ENCODE measurements at places on chromosomes 16 and 17.

GRCh38 chr16:48272837-48273421 lies 25.6 kb upstream of the ABCC11 start:
- H3K4me1 ChIP-seq = no peaks in the 10 kb centered on the region
- DNase-seq = no peak
- H3K36me3 ChIP-seq = peaks cover 22% of the 10 kb centered on the region
- no peaks in the 10 kb centered on the region for H3K27me3 ChIP-seq
- H3K27ac ChIP-seq = no peak overlapping the region

- no peak for DNase-seq
- no peaks in the 10 kb centered on the region for H3K27me3 ChIP-seq
- no peaks in the 10 kb centered on the region for H3K36me3 ChIP-seq
- peaks cover 21% of the 10 kb centered on the region for H3K4me1 ChIP-seq
- H3K27ac ChIP-seq = no peak overlapping the region
- H3K4me3 ChIP-seq = no peak overlapping the region
Observed at GRCh38 chr17:60170835-60171752, 21.3 kb downstream of the CA4 start.

- H3K4me3 ChIP-seq = no peak overlapping the region
- H3K4me1 ChIP-seq = peaks cover 16% of the 10 kb centered on the region
- no peak for DNase-seq
Observed at GRCh38 chr16:86509759-86510464, 415 bp upstream of the FOXF1 start.

- peaks cover 3% of the 10 kb centered on the region for H3K27me3 ChIP-seq
- no peaks in the 10 kb centered on the region for H3K36me3 ChIP-seq
- no peak overlapping the region for H3K27ac ChIP-seq
- peaks cover 5% of the 10 kb centered on the region for H3K4me1 ChIP-seq
- H3K4me3 ChIP-seq = no peak overlapping the region
Observed at GRCh38 chr17:58052945-58053715, 30.1 kb upstream of the DYNLL2 start.

- H3K27ac ChIP-seq = no peak overlapping the region
- H3K27me3 ChIP-seq = peaks cover 18% of the 10 kb centered on the region
- H3K4me1 ChIP-seq = no peaks in the 10 kb centered on the region
- H3K4me3 ChIP-seq = no peak overlapping the region
- DNase-seq = no peak
Observed at GRCh38 chr17:29344201-29344856, 45.8 kb upstream of the TAOK1 start.

- H3K4me3 ChIP-seq = no peak overlapping the region
- peaks cover 18% of the 10 kb centered on the region for H3K4me1 ChIP-seq
- H3K27ac ChIP-seq = peak overlapping the region; percentile 77
- no peaks in the 10 kb centered on the region for H3K27me3 ChIP-seq
Observed at GRCh38 chr17:57523926-57524632, 221.0 kb downstream of the CCDC182 start.

DNA sequence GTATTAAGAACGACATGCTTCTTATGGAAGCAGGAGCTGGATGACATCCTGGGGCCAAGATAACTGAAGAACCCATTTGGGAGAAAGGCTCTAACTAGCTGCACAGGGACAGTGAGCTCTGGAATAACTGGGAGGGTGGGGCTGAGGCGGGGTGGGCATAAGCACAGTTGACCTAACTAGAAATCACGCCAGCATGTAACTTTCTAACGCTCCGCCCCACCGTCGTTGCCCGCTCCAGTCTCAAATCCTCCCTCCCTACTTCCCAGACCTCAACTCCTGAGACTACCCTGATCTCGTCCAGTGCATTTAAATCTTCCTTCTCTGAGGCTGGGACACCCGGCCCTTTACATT lies 436 bp downstream of the PHB1 start:
- DNase-seq = no peak
- peak overlapping the region; percentile 87 for H3K27ac ChIP-seq
- peaks cover 10% of the 10 kb centered on the region for H3K4me1 ChIP-seq
- peaks cover 38% of the 10 kb centered on the region for H3K36me3 ChIP-seq
- H3K4me3 ChIP-seq = peak overlapping the region; percentile 99
- peaks cover 10% of the 10 kb centered on the region for H3K27me3 ChIP-seq

- H3K27ac ChIP-seq = no peak overlapping the region
- no peaks in the 10 kb centered on the region for H3K36me3 ChIP-seq
- no peak for DNase-seq
- H3K4me3 ChIP-seq = no peak overlapping the region
- H3K27me3 ChIP-seq = peaks cover 1% of the 10 kb centered on the region
Observed at GRCh38 chr17:60901806-60902205, 224.2 kb downstream of the BCAS3 start.

DNA sequence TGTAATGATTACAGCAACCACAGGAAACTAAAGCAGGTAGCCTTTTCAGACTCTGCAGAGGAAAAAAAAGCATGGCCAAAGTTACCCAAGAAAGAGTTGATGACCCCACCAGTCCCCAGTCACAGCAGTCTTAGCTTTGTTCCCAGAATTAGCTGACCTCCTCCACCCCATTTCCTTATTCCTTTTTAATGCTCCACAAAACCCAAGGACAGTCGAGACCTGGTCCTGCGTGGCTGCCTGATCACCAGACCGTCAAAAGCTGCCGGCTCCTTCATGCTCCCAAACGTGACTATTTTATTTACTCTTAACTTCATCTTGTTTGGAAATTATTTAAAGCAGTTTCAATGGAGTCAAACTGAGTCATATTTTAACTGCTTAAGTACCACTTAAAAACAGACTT lies 28.7 kb upstream of the MED9 start:
- H3K27ac ChIP-seq = no peak overlapping the region
- peaks cover 1% of the 10 kb centered on the region for H3K27me3 ChIP-seq
- no peak for DNase-seq
- no peaks in the 10 kb centered on the region for H3K4me1 ChIP-seq

GRCh38 chr16:89945654-89946053 lies 2.9 kb upstream of the DEF8 start:
- no peak overlapping the region for H3K4me3 ChIP-seq
- H3K27ac ChIP-seq = no peak overlapping the region
- H3K36me3 ChIP-seq = no peaks in the 10 kb centered on the region
- peaks cover 35% of the 10 kb centered on the region for H3K27me3 ChIP-seq

DNA sequence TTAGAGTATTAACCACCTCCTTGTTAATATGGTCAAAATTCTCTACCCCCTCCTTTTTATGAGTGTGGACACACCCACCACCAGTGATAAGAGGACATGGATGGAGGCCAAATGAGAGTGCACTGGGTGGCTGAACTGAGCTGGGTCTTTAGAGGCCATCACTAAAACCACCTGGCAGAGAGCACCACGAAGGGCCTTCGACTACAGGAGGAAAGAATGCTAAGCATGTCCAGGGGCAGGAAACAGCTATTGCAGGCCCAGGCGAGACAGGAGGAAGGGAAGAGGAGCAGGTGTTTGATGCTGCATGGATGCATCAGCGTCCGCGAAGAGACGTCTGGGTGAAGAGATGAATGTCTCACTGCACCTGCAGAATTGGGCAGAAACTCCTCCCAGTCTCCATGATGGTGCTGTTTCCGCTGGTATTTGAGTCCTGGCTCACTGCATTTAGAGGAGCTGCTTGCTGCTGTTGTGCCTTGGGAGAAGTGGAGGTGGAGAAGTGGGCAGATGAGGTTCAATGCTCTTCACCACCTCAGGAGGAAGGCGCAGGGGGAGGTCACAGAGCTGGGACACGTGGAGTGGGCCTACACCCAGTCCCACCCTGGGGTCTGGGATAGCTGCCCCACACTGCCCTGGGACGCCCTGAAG lies 33.2 kb downstream of the SPHK1 start:
- DNase-seq = no peak
- no peak overlapping the region for H3K27ac ChIP-seq
- H3K36me3 ChIP-seq = peaks cover 3% of the 10 kb centered on the region
- no peaks in the 10 kb centered on the region for H3K27me3 ChIP-seq
- H3K4me1 ChIP-seq = peaks cover 1% of the 10 kb centered on the region

DNA sequence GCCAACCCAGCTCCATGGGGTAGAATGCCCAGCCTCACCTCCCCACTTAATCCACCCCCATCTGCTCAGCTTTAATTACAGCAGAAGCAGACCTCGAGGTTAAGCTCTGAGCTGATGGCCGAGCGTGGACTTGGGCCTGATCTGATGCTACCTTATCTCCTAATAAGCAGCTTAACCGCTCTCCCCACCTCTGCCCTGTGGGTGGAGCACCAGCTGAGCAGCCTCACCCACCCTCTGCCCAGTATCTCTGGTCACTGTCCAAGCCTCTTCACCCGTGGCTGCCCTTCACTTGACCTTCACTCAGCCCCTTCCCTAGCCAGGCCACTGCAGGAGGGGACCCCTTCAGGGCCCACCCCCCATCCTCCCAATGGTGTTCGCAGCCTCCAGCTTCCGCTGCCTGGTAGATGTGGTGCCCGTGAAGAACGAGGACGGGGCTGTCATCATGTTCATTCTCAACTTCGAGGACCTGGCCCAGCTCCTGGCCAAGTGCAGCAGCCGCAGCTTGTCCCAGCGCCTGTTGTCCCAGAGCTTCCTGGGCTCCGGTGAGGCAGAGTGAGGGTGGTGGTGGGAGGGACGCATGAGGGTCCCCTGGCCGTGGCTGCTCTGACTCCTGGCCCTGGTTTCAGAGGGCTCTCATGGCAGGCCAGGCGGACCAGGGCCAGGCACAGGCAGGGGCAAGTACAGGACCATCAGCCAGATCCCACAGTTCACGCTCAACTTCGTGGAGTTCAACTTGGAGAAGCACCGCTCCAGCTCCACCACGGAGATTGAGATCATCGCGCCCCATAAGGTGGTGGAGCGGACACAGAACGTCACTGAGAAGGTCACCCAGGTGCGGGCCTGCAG lies 6.8 kb downstream of the KCNH6 start:
- H3K4me3 ChIP-seq = no peak overlapping the region
- no peak for DNase-seq
- H3K27me3 ChIP-seq = peaks cover 3% of the 10 kb centered on the region
- H3K36me3 ChIP-seq = no peaks in the 10 kb centered on the region
- H3K4me1 ChIP-seq = no peaks in the 10 kb centered on the region
- no peak overlapping the region for H3K27ac ChIP-seq

- no peaks in the 10 kb centered on the region for H3K27me3 ChIP-seq
- H3K4me3 ChIP-seq = no peak overlapping the region
- H3K36me3 ChIP-seq = peaks cover 29% of the 10 kb centered on the region
- H3K4me1 ChIP-seq = peaks cover 6% of the 10 kb centered on the region
Observed at GRCh38 chr16:2919511-2920255, 8.0 kb downstream of the FLYWCH1 start.

- no peak for DNase-seq
- H3K27ac ChIP-seq = no peak overlapping the region
- no peak overlapping the region for H3K4me3 ChIP-seq
- peaks cover 4% of the 10 kb centered on the region for H3K27me3 ChIP-seq
- H3K4me1 ChIP-seq = no peaks in the 10 kb centered on the region
- no peaks in the 10 kb centered on the region for H3K36me3 ChIP-seq
Observed at GRCh38 chr17:6523330-6523729, 33.0 kb downstream of the PITPNM3 start.

GRCh38 chr17:49575679-49576087 lies at the start of gene NXPH3:
Gene NXPH3 (plus strand): TSS chr17:49575871. CDS start chr17:49576220, 349 bp downstream.
- peaks cover 58% of the 10 kb centered on the region for H3K27me3 ChIP-seq
- no peak within 1 kb of the TSS for H3K27ac ChIP-seq
- peaks cover 17% of the 10 kb centered on the region for H3K4me1 ChIP-seq
- H3K4me3 ChIP-seq = peak within 1 kb of the TSS; percentile 63
- no peaks in the 10 kb centered on the region for H3K36me3 ChIP-seq

- H3K4me3 ChIP-seq = no peak overlapping the region
- peaks cover 11% of the 10 kb centered on the region for H3K27me3 ChIP-seq
- peaks cover 12% of the 10 kb centered on the region for H3K4me1 ChIP-seq
- no peaks in the 10 kb centered on the region for H3K36me3 ChIP-seq
- DNase-seq = no peak
Observed at GRCh38 chr17:9670596-9670995, 25.3 kb downstream of the USP43 start.

DNA sequence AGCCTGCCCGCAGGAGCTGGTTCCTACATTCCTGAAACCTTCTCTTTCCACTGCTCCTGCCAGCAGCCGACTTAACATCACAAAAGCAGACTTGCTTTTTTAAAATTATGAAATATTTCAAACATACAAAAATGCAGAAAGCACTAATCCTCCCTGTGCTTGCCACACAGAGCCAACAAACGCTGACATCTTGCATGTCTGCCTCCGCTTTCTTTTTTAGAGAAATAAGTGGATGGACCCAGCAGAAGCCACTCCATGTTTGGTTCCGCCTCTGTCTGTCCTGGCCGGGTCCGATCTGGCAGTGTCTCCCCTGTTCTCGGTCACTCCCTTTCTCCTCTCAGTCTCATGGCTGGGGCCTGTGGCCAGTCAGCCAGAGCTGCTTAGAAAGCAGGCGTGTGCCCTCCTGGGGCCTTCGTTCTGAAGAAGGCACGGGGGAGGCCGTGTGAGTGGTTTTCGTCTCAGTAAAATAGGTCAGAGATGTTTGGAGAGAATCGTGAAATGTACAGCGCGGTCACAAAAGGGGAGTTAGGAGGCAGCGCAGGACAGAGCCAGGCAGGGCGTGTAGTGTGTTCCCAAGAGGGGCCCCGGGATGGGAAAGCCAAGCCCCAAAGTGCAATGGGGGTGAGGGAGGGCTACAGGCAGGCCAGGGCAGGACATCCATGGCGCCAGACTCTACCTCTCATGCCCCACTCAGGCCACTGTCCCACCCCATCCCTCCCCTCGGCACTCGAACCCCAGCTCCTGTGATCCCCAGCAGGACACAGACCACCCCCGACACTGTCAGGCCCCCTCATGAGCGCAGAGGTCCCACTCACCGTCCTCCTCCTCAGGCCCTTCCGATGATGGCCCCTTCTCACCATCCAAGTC lies 23.2 kb downstream of the MXRA7 start:
- no peaks in the 10 kb centered on the region for H3K4me1 ChIP-seq
- peaks cover 4% of the 10 kb centered on the region for H3K27me3 ChIP-seq
- H3K27ac ChIP-seq = no peak overlapping the region
- no peak for DNase-seq
- no peak overlapping the region for H3K4me3 ChIP-seq

GRCh38 chr16:67989322-67990017 lies 9.2 kb upstream of the DPEP3 start:
- peaks cover 17% of the 10 kb centered on the region for H3K4me1 ChIP-seq
- no peak for DNase-seq
- no peaks in the 10 kb centered on the region for H3K27me3 ChIP-seq
- H3K27ac ChIP-seq = no peak overlapping the region
- no peak overlapping the region for H3K4me3 ChIP-seq

DNA sequence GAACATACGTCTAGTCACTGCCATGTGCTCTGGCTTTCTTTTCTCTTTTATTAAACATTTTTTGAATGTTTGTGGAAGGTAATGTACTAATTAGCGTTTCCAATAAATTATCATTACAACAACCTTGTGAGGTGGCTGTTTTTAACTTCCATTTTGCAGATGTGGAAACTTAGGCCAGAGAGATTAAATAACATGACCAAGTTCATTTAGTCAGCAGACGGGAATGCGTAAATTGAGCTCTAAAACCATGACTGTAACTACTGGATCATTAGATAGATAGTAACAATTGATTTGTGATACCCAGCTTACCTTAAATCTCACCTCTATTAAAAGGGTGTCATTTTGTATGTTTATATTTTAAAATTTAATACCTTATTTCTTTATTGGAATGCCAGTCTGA lies 49.4 kb downstream of the RABEP1 start:
- no peak for DNase-seq
- H3K4me3 ChIP-seq = no peak overlapping the region
- no peak overlapping the region for H3K27ac ChIP-seq

DNA sequence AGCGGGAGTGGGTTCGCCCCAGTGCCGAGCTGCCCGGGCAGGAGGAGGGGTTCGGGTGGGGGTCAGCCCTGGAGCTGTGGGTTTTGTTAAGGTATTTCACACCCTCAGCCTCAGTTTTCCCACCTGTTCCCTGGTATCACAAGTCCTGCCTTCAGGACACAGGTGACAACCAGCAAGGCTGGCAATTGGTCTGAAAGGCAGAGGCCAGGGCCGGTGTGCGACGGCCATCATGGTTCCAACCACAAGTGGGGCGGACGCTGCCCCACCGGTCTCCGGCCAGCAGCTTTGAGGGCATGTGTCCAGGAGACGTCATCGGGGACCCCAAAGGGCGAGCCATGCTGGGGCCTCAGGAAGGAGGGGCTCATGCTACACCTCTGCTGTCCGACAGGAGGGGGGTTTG lies 10.8 kb downstream of the ZNF469 start:
- no peaks in the 10 kb centered on the region for H3K27me3 ChIP-seq
- no peak overlapping the region for H3K27ac ChIP-seq

Measured in activated T-helper 2 cell treated with anti-CD3 and anti-CD28 coated beads, Interferon-gamma antibody, Interleukin-2, Interleukin-4, amounts not matched to agents 10 μg/mL and 5 μg/mL and 100 μg/mL, durations not matched to agents 14 hours and 24 hours and 36 hours (primary cell).